NCI-H446 treated with DMSO at 0.1 percent for 48 hours (cell line): ENCODE measurements at places on chromosomes 6 and 20.

DNA sequence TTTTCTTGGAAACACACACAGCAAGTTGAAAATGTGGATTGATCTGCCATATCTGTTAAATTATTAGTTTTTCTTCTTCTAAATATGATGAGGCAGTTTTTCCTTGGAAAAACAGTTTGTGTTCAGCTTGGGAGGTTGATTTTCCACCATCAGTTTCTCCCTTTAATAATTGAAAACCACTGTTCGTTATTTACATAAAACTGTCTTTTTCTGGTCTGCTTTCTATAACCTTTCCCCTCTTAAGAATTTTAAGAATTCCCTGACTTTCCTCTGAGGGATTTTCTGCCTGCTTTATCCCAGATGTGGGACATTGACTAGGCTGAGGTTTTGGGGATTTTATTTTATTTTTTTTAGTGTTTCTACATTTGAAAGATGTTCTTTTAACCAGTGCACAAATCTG lies 27.2 kb downstream of the DSE start:
- no peak for DNase-seq

- DNase-seq, result no peak
Measured at GRCh38 chr20:4519534-4519933, 202.2 kb upstream of the PRND start.

GRCh38 chr20:3716195-3716834 lies 3.9 kb upstream of the SIGLEC1 start:
- peak; percentile 8 for DNase-seq

- DNase-seq, result no peak
Measured at GRCh38 chr20:13034936-13035335, 26.2 kb downstream of the SPTLC3 start.
